Hematopoietic multipotent progenitor cell treated with erythropoietin and hydrocortisone succinate and interleukin-3 and kit ligand, for 4 days (in vitro differentiated cells): ENCODE measurements at places on chromosomes 12 and 14.

- DNase-seq = no peak
Observed at GRCh38 chr14:36505892-36506731, 13.9 kb downstream of the NKX2-1 start.

- DNase-seq = peak; percentile 29
Observed at GRCh38 chr12:109779382-109779781, 53.8 kb downstream of the TRPV4 start.

DNA sequence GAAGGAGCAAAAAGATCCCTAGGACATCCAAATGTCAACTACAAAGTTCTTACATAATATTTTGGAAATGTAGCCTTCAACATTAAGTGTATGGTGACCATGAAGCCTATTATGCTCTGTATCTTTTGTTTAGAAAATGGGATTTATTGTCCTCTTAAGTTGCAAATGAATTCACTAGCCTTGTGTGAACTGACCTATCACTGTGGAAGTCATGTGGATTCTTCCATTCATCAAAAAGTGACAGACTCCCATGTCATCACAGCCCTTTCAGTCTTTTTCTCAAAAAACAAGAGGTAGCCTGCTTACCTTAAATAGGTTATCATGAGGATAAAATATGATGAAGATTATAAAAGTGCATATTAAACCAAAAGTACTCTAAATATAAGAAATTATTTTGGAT lies 179.9 kb downstream of the GRIP1 start:
- no peak for DNase-seq

DNA sequence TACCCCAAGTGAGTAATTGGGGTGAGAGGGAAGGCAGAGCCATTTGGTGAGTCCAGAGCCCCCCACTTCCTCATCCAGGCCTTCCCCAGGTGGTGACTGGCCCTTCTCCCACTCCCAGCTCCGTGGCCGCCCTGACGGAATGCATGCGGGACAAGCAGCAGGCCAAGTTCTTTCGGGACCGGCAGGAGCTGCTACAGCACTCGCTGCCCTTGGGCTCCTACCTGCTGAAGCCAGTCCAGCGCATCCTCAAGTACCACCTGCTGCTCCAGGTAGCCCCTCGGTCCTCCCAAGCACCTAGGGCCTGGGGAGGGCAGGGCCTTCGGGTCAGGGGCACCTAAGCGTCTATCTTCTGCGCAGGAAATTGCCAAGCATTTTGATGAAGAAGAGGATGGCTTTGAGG lies 26.5 kb downstream of the PLEKHG3 start:
- no peak for DNase-seq

DNA sequence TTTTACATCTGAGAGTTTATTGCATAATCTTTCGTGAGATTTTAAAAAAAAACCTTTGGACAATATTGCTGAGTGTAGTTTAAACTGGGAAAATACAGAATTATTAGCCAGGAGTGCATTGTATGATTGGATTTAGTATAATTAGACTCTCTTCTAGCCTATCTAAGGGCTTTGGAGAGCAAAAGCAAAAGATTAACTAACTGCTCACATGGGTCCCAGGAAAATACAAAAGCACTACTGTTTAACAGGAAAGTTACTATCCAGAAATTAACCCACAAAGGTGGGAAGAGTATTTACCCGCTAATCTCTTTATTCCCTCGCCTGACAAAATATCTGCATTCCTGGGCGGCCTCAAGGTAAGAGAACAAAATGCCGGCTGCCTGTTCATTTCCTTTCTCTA lies 309.5 kb downstream of the ATXN7L3B start:
- no peak for DNase-seq

GRCh38 chr12:85095501-85095900 lies 59.4 kb downstream of the LRRIQ1 start:
- DNase-seq = no peak

DNA sequence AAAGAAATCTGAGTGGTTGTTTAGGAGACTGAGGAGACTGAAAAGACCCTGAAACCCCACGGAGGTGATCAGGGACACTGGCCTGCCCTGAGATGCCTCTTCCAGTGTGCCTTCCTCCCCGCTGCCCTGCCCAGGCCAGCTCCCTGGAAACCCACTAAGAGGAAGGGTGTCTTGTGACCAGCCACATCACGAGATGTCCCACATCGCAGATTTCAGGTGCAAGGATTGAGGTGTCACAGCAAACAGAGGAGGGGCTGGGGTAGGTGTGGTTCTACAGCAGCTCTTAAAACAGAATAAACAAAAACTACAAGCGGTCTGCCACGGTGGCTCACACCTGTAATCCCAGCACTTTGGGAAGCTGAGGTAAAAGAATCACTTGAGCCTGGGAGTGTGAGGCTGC lies 184.3 kb upstream of the C14orf180 start:
- DNase-seq = no peak

DNA sequence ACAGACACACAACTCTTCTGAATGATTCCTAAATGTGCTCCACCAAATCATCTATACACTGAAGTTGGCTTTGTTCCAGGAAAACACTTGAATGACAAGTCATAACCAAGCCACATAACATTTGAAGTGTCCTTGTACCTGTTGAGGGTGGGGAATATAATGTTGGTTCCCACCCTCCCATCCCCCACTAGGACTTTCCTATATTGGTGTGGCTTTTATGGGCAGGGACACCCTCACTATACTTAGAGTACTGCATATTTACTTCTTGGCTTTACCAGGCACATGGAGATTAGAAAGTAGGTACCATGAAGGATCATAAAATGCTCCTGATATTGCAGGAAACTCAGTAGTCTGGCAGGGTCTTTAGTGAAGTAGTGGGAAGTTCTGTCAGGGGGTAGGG lies 9.7 kb upstream of the BHLHE41 start:
- DNase-seq = no peak

DNA sequence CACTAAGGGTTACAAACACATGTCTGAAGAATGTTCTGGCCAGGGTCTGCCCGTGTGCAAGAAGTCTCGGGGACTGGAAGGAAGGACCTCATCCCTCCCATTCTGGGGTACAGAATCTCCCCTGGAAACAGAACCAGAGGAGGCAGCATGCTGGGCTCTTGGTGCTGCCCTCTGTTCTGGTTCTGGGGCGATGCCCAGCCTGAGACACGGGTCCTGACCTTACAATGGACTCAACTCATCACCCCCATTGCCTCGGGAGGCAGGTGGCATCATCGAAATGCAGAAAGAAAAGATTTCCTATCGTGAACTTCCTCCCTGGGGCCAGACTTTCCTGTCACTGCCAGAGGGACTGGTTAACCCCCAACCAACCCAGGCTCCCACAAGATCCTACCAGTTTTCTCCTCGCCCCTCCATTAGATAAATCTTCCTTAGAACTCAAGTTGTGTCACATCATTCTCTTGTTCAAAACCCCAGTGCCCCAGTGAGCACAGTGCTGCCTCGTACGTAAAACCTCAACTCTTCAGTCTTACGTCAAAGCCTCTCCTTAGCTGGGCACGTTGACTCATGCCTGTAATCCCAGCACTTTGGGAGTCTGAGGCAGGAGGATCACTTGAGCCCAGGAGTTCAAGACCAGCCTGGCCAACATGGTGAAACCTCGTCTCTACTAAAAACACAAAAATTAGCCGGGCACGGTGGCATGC lies 52.1 kb downstream of the PSMA6 start:
- no peak for DNase-seq

- peak; percentile 50 for DNase-seq
Observed at GRCh38 chr12:12008232-12008850, 62.4 kb upstream of the BCL2L14 start.

GRCh38 chr14:50139192-50139591 lies 22.8 kb upstream of the VCPKMT start:
- no peak for DNase-seq

GRCh38 chr12:91538418-91538817 lies 355.8 kb upstream of the DCN start:
- DNase-seq = peak; percentile 3

DNA sequence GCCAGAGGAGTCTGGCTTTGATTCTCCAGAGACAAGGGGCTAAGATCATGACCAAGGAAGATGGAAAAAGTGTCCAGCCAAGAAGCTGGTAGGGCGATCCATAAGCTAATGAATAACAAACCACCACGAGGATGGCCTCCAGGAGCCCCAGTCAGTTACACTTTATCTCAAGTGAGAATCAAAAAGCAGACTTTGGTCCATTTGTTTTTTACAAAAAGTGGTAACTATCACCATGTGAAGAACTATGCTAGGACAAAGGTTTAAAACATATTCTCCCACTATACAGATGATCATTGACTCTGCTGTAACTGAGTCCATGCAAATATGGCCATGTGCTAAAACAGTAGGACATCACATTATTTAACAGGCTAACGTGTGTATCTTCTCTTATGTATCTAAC lies 13.9 kb downstream of the SETD3 start:
- DNase-seq = no peak

- no peak for DNase-seq
Observed at GRCh38 chr14:102159841-102160240, 20.1 kb downstream of the WDR20 start.

DNA sequence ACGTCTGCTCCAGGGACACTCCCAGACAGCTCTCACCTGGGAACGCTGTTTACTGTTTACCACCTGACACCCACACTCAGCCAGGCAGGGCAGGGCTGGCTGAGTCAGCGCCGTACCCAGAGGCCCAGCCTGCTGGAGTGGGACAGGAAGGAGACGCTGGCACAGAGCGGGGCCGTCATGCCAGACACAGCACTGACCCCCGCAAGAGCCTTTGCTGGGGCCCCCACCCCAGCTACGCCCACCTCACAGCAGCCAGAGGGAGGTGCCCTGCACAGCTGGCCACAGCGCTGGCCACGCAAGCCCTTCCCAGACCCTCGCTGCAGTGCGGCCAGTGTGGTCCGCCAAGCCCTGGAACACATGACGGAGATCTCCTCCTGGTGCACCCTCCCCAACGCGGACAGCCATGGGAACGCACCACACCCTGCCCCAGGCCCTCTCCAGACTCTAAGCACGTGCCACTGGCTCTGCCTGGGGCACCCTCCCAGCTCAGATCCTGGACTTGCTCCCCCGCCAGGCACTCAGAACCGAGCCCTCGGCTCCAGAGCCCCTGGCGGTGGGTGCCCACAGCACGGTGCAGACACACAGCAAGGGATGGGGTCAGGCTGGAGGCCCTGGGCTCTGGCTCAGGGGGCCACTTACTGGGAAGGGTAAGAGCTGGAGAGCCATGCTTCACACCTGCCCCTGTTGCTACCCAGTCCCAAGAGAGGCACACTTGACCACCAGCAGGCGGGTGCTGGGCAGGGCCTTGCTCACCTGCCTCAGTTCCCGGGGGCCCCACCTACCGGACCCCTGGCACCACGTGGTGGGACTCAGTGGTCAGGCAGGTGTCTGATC lies 5.7 kb downstream of the AHNAK2 start:
- DNase-seq = no peak

DNA sequence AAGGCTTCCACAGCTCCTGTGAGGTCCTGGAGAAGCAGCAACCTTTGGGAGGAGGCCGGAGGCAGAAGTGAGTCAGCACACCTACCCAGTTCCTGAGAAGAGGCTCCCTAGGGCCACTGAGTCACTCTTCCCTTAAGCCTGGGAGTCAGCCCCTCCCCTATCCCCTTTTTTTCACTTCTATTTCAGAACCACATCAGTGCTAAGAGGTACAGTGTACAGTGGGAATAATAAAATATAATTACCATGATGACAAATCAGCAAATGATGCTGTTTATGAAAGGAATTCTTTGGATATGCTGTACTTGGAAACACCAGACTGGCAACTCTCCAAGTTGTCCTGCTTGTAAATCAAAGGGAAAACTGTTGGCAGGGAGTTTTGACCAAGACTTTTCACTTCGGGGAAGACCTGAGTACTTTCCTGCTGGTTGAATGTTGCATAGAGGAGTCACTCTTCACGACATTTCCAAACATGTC lies 7.8 kb upstream of the TBPL2 start:
- no peak for DNase-seq

- DNase-seq = peak; percentile 89
Observed at GRCh38 chr12:131242741-131243496, 289.2 kb downstream of the ADGRD1 start.
